ENCODE measurements at places on chromosomes 3 and 15.

DNA sequence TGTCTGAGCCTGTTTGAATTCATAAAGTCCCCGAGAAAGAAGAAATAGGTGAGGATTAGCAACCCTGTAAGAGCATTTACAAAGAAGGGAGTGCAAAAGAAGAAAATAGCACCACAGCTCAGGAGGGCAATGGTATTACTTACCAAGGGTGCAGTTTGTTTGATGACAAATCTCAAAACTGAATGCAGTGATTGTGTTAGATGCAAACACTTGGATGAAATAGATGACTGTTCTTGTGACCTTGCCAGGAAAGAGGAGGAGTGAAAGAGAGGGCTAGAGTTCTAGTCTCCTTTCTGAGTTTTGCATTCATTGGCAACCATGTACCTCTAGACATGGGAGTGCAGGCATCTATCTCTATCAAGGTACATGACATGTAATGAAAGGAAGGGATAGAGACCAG lies 1030.8 kb upstream of the CFAP20DC start:
- no peak for DNase-seq

GRCh38 chr15:81330366-81331090 lies 6.6 kb upstream of the STARD5 start:
- DNase-seq: no peak

DNA sequence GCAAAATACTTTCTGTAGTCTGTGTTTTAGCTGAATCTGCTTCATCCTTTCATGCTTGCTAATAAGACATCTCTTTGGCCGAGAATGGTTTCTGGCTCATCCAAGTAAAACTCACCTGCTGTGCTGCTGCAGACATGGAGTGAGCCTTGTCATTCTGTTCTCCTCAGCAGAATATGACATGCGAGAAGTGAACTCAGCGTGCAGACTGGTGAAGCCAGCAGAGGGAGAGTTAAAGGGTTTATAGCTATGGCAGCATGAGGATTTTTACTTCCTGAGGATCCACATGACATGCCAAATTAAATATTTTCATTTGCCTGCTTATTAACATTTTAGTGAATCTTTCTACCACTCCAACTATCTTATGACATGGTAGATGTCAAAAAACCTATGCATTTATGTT lies 658.4 kb upstream of the NECTIN3 start:
- no peak for DNase-seq

DNA sequence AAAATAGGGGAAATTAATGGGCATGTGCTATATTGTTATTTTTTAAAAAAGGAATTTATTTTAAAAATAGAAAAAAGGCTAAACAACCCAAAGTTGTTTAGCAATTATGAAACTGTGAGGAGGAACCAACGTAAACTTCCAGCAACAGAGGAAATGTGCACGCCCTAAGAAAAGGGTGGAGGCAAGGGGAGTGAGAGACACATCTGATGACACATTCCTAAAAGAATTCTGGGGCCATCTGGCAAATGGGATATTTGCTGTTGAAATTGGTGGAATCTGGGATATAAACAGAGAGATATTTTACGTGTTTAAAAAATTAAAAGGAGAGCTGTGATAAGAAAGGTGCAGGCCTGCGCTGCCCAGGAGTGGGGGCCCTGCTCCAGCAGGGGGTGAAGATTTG lies 50.8 kb upstream of the MUC13 start:
- DNase-seq: no peak

- DNase-seq: no peak
Observed at GRCh38 chr3:194282436-194283122, 68.5 kb downstream of the CPN2 start.
